Activated CD4-positive, alpha-beta T cell treated with anti-CD3 and anti-CD28 coated beads, Interleukin-2, amount 50 U/mL, for 24 hours (primary cell): ENCODE measurements at places on chromosomes 2 and 18.

DNA sequence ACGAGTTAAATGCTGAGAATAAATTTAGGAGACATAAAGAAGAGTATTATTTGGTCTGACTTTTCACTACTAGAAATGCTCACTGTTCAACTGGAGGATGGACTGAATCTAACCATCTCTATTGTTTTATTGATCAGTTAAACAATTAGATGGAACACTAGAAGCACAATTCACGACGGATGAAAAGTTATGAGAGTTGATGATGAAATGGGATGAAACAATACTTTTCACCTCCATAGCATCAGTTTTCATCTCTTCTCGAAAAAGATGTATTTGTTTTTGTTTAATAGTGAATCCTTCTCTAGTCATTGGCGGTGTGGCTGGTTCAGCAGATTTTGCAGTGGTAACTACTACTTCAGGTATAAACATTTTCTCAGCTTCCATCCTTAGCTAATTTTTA, 19.3 kb downstream of the TTN start:
- DNase-seq, result no peak

DNA sequence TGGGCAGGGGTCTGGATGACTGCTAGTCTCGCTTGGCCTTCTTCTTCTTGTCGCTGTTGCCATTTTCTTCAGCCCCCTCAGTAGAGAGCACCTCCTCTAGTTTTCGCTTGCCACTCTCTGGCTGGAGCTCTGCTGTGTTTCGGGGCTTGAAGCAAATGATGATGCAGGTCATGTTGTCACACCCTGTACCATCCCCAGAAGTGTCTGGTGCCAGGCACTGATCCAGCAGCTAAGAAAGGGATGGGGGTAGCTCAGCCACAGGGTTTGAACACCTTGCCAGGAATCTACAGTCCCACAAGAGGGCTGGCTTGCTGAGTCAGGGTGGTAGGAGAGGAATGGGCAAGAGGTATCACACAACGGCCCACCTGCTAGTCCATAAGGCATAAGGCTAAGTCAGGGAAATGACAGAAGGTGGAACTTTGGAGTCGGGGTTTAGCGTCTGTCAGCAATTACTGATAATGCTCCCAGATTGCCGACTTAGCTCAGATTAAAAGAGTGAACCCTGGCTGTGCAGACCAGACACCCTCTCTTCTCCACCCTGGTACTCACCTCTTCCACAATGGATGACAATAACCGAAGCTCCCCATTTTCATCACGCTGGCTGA, 1.1 kb upstream of the ZNF513 start:
- DNase-seq, result no peak

DNA sequence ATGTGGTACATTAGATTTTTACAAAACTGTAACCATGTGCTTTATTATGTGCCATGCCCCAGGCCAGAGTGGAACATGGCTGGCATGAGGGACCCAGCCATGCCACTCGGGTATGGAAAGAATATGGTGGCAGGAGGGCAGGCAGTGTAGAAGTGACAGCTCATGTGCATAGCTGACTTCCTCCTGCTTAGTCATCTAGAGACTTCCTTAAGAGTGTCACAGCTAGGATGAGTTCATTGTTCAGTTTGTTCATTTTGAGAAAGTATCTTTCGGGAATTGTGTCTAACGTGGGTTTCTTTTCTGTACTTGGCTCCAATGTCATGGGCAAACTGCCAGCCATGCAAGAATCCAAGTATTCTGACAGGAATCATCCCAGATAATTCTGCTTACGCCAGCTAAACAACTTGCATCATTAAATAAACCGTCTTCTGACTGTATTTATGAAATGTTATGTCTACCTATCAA, 94.3 kb upstream of the ITGB6 start:
- DNase-seq, result peak; percentile 21

DNA sequence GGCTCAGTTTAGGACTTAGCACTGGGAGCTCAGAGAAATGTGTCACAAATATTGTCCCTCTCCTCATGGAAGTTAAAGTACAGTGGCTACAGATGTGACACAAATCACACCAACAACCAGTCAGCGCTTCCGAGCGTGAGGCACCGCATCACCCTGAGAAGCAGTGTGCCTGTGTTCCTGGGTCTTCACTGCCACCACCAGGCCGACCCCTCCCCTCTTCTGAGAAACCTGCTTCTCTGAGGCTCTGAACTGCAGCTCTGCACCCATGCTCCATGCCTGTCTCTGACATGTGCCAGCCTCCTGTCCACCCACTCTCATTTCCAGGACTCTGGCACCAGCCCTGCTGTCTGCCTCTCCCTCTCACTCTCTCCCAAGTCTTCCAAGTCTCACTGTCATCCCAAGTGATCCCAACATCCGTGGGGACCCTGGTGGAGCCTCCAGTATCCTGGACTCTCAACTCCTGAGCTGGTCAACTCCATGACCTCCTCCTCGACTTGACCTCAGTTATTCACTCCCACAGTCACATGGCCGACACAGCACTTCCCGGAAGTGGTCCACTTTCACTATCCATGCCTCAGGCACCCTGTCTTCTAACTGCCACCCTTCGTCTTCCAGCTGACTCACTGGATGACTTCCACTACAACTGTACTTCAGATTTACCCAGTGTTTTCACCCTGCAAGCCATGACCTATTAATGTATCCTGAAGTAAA, 73.5 kb downstream of the FBXO15 start:
- no peak for DNase-seq

- DNase-seq, result no peak
Observed at GRCh38 chr2:160516547-160517365, 23.1 kb upstream of the RBMS1 start.
